ENCODE measurements at places on chromosomes 1 and 21.

DNA sequence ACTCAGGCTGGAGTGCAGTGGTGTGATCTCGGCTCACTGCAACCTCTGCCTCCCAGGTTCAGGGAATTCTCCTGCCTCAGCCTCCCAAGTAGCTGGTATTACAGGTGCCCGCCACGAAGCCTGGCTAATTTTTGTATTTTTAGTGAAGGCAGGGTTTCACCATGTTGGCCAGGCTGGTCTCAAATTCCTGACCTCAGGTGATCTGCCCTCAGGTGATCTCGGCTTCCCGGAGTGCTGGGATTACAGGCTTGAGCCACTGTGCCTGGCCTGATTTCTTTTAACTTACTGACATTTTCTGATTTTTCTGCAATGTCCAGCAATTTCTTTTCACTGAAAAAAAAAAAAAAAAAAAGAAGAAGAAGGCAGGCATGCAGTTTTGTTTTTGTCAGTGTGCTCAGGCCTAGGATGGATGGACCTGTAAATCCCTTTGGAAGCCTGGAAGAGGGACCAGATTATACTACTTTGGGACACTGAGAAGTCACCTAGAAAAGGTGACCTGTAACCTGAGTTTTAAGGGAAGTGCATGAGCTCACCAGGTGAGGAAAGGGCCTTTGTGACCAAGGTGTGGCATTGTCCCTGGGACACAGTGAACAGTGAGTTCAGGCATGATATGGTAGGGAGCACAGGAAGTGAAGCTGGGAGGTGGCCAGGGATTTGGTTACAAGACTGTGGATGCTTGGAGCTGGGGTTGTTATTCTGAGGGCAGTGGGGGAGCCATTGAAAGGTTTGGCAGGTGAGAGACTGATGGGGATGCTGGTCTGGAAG is 2.7 kb upstream of the TMEM61 start:
- H3K4me1 ChIP-seq, result peaks cover 9% of the 10 kb centered on the region
- H3K27me3 ChIP-seq, result no peaks in the 10 kb centered on the region
- H3K4me3 ChIP-seq, result no peak overlapping the region
- H3K27ac ChIP-seq, result no peak overlapping the region

- H3K4me1 ChIP-seq, result no peaks in the 10 kb centered on the region
- H3K27me3 ChIP-seq, result peaks cover 32% of the 10 kb centered on the region
- DNase-seq, result no peak
- no peaks in the 10 kb centered on the region for H3K36me3 ChIP-seq
These were observed 1267.9 kb downstream of the AMY1C start for GRCh38 chr1:105017587-105017986.

- DNase-seq, result no peak
- peaks cover 12% of the 10 kb centered on the region for H3K36me3 ChIP-seq
- H3K4me3 ChIP-seq, result no peak overlapping the region
These were observed 1.8 kb upstream of the GJA4 start for GRCh38 chr1:34790985-34791384.

- H3K4me1 ChIP-seq, result peaks cover 47% of the 10 kb centered on the region
- DNase-seq, result peak; percentile 52
- peak overlapping the region; percentile 5 for H3K27ac ChIP-seq
- H3K27me3 ChIP-seq, result no peaks in the 10 kb centered on the region
- H3K4me3 ChIP-seq, result no peak overlapping the region
These were observed 87.3 kb upstream of the TLR5 start for GRCh38 chr1:223230161-223230881.

DNA sequence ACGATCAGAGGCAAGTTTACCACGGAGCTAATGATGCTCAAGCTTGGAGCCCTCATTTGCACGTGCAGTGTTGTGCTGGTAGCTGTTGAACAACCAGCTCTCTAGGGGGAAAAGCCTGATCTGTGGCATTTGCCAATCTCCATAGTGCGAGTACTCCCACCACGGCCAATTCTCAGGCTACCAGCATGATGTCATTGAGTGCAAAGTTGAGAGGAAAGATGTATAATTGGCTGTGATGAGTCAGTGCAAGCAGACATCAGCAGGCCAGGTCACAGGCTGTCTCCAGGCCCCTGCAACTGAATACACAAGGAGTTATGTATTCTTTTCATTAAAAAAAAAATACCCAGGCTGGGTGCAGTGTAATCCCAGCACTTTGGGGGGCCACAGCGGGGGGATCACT is 233.1 kb upstream of the VAMP3 start:
- no peaks in the 10 kb centered on the region for H3K27me3 ChIP-seq
- no peaks in the 10 kb centered on the region for H3K36me3 ChIP-seq
- no peak overlapping the region for H3K4me3 ChIP-seq
- DNase-seq, result no peak
- peaks cover 8% of the 10 kb centered on the region for H3K4me1 ChIP-seq

- peaks cover 60% of the 10 kb centered on the region for H3K4me1 ChIP-seq
- H3K4me3 ChIP-seq, result no peak overlapping the region
- H3K27me3 ChIP-seq, result no peaks in the 10 kb centered on the region
- H3K27ac ChIP-seq, result peak overlapping the region; percentile 88
These were observed 220.4 kb upstream of the CAMK1G start for GRCh38 chr1:209363112-209363511.

- H3K27me3 ChIP-seq, result no peaks in the 10 kb centered on the region
- H3K27ac ChIP-seq, result peak overlapping the region; percentile 61
- H3K36me3 ChIP-seq, result no peaks in the 10 kb centered on the region
- H3K4me3 ChIP-seq, result peak overlapping the region; percentile 6
- H3K4me1 ChIP-seq, result peaks cover 32% of the 10 kb centered on the region
- DNase-seq, result peak; percentile 86
These were observed 15.1 kb upstream of the AIM2 start for GRCh38 chr1:159091607-159092031.

DNA sequence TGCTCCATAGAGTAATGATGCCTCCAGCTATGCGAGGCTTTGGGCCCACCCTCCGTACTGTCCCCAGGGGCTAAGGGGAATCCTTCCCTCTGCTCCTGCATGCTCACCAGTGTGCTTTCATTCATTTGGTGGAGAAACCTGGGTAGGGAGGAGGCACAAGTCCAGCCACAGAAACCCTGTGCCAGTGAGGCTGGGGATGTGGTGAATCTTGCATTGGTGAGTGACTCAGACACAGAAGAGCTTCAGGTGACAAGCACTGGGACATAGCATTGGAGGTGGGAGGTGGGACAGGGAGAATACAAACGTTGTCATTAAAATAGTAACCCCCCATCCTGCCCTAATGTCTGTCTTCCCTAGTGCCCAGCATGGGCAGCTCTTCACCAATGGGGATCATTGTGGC is 5.2 kb downstream of the FCGR2A start:
- no peak overlapping the region for H3K4me3 ChIP-seq
- H3K27me3 ChIP-seq, result no peaks in the 10 kb centered on the region
- H3K36me3 ChIP-seq, result no peaks in the 10 kb centered on the region
- H3K4me1 ChIP-seq, result peaks cover 10% of the 10 kb centered on the region
- no peak overlapping the region for H3K27ac ChIP-seq

DNA sequence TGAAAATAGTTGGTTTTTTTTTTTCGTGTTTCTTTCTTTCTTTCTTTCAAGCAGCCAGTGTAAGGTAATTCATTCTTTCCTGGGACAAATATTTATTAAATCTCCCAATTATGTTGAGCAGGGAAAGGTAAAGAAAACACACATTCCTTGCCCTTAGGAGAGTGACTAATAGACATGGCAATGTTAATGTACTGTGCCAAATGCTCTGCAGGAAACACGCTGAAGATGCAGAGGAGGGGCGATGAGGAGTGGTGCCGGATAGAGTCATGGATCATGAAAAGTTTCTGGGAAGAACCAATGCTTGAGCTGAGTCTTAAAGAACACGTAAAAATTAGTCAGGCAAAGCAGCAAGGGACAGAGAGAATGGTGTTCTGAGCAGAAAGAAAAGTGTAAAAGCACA is 199.2 kb downstream of the DNM3 start:
- no peaks in the 10 kb centered on the region for H3K27me3 ChIP-seq
- peak overlapping the region; percentile 17 for H3K4me3 ChIP-seq
- H3K36me3 ChIP-seq, result no peaks in the 10 kb centered on the region
- H3K27ac ChIP-seq, result peak overlapping the region; percentile 50
- peak; percentile 84 for DNase-seq
- peaks cover 21% of the 10 kb centered on the region for H3K4me1 ChIP-seq

DNA sequence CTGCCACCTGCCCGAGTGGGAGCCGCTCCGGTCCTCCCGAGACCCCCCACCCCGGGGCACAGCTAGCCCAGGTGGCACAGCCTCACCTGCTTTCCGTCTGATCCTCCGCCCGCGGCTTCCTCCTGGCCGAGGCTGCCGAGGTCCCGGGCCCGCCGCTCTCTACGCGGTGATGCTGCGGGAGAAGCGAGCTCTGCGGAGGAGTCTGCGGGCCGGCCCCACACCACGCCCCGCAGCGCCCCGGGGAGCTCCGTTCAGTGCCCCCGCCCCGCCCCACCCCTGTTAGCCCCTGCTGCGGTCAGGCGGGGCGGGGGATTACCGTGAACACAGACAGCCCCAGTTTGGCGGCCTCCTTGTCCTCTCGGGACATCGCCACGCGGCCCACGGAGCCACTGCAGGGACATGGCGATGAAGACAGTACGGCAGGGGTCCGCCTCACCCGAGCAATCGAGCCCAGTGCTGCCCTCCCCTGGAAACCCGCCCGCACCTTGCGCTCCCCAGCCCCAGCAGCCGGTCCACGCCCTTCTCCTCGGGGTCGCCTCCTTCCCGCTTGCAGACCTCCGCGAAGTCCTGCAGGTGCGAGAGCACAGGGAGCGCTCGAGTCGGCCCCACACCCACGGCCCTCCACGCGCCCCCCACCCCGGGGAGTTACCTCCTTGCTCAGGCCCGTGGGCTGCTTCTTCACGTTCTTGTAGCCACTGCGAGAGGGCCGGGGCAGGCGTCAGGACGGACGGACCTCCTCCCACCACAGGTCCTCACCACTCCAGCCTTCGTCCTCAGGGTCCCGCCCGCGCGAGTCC is 933 bp downstream of the C1orf35 start:
- peak overlapping the region; percentile 87 for H3K4me3 ChIP-seq
- DNase-seq, result peak; percentile 67
- H3K27me3 ChIP-seq, result no peaks in the 10 kb centered on the region
- H3K27ac ChIP-seq, result peak overlapping the region; percentile 80

DNA sequence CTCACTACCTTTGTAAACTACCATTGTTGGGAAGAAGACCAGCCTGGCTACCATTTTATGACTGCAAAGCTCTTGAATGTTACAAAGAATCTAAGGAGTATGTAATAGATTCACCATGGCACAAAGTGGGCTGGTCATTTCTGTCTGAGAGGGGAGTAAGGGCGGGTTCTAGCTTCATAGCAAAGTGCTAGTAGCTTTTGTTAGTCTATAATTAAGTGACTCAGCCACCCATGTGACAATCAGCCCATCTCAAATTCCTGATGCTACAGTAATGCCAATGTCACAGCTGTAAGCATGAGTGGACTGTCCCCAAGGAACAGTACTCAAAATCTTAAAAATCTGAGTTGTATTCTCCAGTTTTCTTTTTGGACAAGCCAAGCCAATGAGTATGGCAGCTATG is 15.4 kb upstream of the OTUD3 start:
- DNase-seq, result no peak
- peaks cover 10% of the 10 kb centered on the region for H3K4me1 ChIP-seq
- H3K27me3 ChIP-seq, result no peaks in the 10 kb centered on the region

GRCh38 chr21:39452970-39453342 is 1.2 kb downstream of the SH3BGR start:
- H3K27ac ChIP-seq, result peak overlapping the region; percentile 1
- H3K4me1 ChIP-seq, result peaks cover 12% of the 10 kb centered on the region
- no peaks in the 10 kb centered on the region for H3K27me3 ChIP-seq
- H3K36me3 ChIP-seq, result no peaks in the 10 kb centered on the region
- DNase-seq, result no peak
- no peak overlapping the region for H3K4me3 ChIP-seq

- no peak overlapping the region for H3K4me3 ChIP-seq
- H3K4me1 ChIP-seq, result no peaks in the 10 kb centered on the region
- no peak overlapping the region for H3K27ac ChIP-seq
- no peak for DNase-seq
- H3K27me3 ChIP-seq, result no peaks in the 10 kb centered on the region
These were observed 42.9 kb downstream of the TCEANC2 start for GRCh38 chr1:54096227-54096876.

DNA sequence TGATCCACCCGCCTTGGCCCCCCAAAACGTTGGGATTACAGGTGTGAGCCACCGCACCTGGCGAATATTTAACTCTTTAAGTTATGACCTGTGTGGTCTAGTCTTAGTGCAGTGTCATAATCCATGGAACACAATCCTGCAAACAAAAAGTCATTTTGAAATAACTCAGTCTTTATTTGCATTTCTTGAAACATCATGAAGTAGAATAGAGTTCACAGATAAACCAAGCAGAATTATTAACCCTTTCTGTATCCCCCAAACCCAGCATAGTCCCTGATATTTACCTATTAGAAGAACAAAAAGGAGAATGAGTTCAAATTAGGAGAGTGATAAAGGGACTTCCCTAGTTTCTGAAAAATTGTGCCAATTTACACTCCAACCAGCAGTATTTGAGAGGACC is 19.9 kb downstream of the ZYG11B start:
- no peaks in the 10 kb centered on the region for H3K27me3 ChIP-seq
- no peak overlapping the region for H3K4me3 ChIP-seq
- H3K4me1 ChIP-seq, result peaks cover 6% of the 10 kb centered on the region
- H3K27ac ChIP-seq, result no peak overlapping the region
- DNase-seq, result no peak

DNA sequence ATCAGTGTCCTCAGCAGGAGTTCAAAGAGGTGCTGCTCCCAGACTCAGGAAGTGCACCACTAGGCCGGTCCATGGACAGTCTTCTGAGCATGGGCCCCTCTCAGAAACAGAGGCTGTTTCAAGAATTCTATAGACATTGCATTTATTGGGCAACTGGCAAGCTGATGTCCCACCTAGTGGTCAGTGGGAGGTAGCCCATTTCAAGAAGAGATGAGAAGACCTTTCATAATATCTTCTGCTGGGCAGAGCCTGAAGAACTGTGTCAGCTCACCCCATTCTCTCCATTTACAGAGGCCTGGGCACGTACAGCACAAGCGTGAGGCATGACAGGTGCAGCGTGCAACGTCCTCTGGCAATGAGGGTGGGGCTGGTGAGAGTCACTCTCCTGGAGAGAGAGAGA is 216.0 kb downstream of the DYRK1A start:
- peaks cover 7% of the 10 kb centered on the region for H3K4me1 ChIP-seq
- DNase-seq, result peak; percentile 68
- H3K4me3 ChIP-seq, result no peak overlapping the region
- no peak overlapping the region for H3K27ac ChIP-seq

- DNase-seq, result no peak
- H3K36me3 ChIP-seq, result peaks cover 78% of the 10 kb centered on the region
- peaks cover 14% of the 10 kb centered on the region for H3K4me1 ChIP-seq
- peak overlapping the region; percentile 43 for H3K27ac ChIP-seq
- no peaks in the 10 kb centered on the region for H3K27me3 ChIP-seq
- no peak overlapping the region for H3K4me3 ChIP-seq
These were observed 24.3 kb upstream of the IKBKE start for GRCh38 chr1:206445911-206446356.

DNA sequence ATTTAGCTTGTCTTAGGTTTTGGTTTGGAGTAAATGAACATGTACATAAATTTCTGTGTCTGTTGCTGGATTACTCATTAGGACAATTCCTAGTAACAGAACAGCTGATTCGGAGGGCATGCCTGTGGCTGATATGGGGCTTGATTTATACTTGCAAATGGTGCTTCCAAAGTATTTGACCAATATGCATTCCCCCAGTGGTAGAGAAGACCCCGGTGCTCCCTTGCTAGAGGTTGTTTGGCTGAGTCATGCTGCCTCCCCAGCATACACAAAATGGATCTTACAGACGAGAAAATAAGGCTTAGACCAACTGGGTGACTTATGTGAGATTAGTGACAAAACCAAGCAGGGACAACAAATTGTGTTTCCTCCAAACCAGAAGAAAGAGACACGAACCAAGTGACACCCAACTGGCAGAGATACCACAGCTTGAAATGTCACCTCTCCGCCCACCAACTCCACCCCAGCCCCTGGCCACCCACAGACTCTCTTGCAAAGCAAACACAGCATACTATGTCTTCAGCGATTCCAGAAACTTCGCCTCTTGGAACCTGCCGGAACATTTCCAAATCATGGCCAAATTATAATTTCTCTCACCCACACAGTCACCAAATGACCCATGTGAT is 75.9 kb upstream of the ETS2 start:
- no peaks in the 10 kb centered on the region for H3K36me3 ChIP-seq
- no peak overlapping the region for H3K4me3 ChIP-seq
- no peak for DNase-seq
- H3K27ac ChIP-seq, result no peak overlapping the region
- no peaks in the 10 kb centered on the region for H3K27me3 ChIP-seq

All from MCF 10A (cell line).